Esophagus squamous epithelium (tissue), 5 donors: ENCODE measurements at places on chromosomes 12 and 14.

GRCh38 chr12:89257340-89257739, 95.0 kb downstream of the DUSP6 start:
- no peak for DNase-seq

GRCh38 chr14:91155626-91156089, 41.8 kb downstream of the DGLUCY start:
- DNase-seq: no peak

GRCh38 chr14:85399186-85399585, 130.8 kb upstream of the FLRT2 start:
- no peak for DNase-seq

- DNase-seq: no peak
Measured at GRCh38 chr12:14868916-14869506, 16.6 kb downstream of the MGP start.

GRCh38 chr14:101473795-101474562, 87.3 kb upstream of the DIO3 start:
- DNase-seq: no peak
